ENCODE measurements at places on chromosomes 3 and 15.

DNA sequence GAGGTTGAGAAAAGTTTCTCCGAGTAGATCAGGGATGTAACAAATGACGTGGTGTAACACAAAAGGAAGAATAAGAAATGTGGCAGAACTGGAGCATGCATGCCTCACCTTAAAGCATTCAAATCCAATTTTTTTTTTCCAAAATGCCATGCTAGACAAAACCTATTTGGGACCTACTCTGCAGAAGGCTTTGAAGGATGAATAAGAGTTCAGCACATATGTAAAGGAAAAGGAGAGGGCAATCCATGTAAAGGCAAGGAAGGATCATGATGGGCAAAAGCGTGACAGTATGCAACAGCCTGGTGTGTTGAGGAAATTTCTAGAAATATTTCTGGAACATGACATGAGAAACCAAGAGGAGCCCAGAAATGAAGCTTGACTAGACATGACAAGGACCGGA is 116.4 kb downstream of the OXNAD1 start:
- H3K27me3 ChIP-seq = no peaks in the 10 kb centered on the region
- no peak overlapping the region for H3K4me3 ChIP-seq
- H3K36me3 ChIP-seq = no peaks in the 10 kb centered on the region
- no peak overlapping the region for H3K27ac ChIP-seq

DNA sequence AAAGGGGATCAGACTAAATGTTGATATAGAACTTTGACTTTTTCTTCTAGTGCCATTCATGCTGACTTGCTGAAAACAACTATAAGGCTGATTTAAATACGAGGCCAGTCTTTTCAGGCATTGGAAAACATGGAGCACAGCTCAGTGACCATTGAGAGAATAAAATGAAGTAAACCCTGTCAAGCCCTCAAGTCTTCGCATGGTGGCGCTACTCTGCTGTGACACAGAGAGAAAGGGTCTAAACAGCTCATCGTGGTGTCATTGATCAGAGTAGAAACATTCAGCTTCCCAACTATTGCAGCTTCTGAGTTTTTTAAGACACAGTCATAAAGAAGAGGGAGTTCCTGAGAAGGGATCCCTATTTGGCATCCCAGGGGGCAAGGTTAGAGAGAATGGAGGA is 716.2 kb downstream of the DIPK2A start:
- H3K27ac ChIP-seq = no peak overlapping the region
- no peaks in the 10 kb centered on the region for H3K27me3 ChIP-seq
- no peak overlapping the region for H3K4me3 ChIP-seq
- H3K4me1 ChIP-seq = no peaks in the 10 kb centered on the region

DNA sequence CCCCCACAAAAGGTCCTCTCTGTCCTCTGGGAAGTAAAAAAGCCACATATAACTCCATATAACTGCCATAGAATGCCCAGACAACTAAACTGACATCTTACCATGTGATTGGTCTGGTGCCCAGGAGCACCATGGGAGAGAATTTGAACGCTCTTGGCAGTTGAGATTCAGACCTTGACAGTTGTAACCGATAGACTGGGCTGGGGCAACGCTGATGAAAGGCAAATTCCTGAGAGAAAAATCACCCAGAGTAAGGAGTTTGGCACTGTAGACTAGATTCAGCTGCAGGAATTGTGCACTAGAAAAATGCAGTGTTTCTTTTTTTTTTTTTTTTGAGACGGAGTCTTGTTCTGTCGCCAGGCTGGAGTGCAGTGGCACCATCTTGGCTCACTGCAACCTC is 240.5 kb downstream of the SOX2 start:
- no peaks in the 10 kb centered on the region for H3K36me3 ChIP-seq
- H3K4me3 ChIP-seq = no peak overlapping the region
- no peak for DNase-seq
- no peak overlapping the region for H3K27ac ChIP-seq
- no peaks in the 10 kb centered on the region for H3K4me1 ChIP-seq
- no peaks in the 10 kb centered on the region for H3K27me3 ChIP-seq

DNA sequence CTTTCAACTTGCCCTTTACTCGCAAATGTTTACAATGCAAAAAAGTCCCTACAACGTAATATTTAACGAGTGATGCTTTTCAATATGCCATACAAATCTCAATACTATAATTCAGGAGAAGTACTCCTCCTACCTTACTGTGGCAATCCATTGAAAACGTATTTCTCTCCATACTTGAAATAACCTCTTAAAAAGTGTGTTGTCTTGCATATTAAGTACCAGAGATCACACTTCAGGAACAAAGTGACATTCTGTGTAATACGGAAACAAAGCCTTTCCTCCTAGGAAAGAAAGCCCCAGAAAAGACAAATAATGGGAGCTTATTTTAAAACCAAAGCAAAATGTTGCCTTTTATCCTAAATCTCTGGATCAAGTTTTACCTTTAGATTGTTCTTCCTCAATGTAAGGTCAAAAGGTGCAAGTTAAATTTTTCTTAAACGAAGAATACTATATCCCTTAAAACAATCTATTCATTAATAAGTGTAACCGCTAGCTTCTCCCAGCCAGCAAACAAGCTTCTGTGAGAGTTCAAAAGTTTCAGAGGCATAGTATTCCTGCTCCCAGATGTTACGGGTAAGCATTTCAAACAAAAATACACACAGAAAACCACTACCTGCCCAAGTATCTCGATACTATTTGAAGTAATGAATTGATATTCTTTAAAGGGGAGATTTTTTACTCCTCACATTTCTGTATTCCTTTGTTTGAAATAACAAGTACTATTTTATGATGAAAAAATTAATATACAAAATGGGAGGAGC is 1.7 kb downstream of the TJP1 start:
- H3K27ac ChIP-seq = peak overlapping the region; percentile 99
- DNase-seq = no peak
- no peaks in the 10 kb centered on the region for H3K27me3 ChIP-seq

DNA sequence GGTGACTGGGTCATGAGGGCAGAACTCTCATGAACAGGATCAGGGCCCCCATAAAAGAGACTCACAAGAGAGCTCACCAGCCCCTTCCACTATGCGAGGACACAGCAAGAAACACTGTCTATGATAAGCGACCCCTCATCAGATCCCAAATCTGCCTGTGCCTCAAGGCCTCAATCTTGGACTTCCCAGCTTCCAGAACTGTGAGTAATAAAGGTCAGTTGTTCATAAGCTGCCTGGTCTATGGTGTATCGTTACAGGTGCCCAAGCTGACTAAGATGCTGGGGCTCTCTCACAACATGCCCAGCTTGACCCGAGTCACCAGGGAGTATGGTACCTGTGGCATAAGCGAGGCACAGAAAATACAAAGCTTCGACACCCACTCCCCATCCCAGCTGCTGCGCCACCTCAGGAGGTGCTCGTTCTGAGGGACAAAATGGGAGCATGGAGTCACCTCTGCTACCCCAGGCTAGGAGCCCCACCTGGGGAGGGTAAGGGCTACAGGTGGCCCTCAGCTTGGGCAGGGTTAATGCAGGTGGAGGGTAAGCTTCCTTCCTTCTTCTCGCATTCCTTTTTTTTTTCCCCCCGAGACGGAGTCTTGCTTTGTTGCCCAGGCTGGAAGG is 234.1 kb downstream of the ADAMTS17 start:
- no peak for DNase-seq
- H3K27me3 ChIP-seq = no peaks in the 10 kb centered on the region
- peaks cover 5% of the 10 kb centered on the region for H3K4me1 ChIP-seq
- H3K27ac ChIP-seq = no peak overlapping the region
- H3K36me3 ChIP-seq = peaks cover 47% of the 10 kb centered on the region

- H3K4me3 ChIP-seq = no peak overlapping the region
- no peaks in the 10 kb centered on the region for H3K36me3 ChIP-seq
- H3K27ac ChIP-seq = no peak overlapping the region
Observed at GRCh38 chr15:91884606-91885005, 31.1 kb downstream of the SLCO3A1 start.

GRCh38 chr3:54671511-54671910 is 256.3 kb downstream of the LRTM1 start:
- no peak overlapping the region for H3K27ac ChIP-seq
- DNase-seq = no peak
- no peaks in the 10 kb centered on the region for H3K27me3 ChIP-seq
- H3K36me3 ChIP-seq = no peaks in the 10 kb centered on the region

DNA sequence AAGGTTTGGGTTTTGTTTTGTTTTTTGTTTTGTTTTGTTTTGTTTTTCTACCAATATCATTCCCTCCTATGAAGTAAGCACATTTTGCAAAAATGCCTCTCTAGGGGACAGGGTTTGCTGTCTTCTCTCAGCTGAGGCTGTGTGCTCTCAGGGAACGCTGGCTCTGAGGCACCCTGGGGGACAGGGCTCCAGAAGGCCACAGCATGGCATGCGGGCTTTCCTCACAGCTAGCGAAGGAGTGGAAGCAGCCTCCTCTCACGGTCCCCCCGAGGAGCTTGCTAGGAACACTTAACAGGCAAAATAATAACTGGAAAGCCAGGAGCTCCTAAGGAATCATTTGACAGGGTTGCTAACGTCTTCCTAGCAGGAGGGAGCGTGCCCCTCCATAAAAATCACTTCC is 227.7 kb upstream of the ST8SIA2 start:
- no peak overlapping the region for H3K27ac ChIP-seq
